A549 treated with GW870086 at 1 μM for 4 hours (cell line): ENCODE measurements at places on chromosomes 13 and 19. TPM values are rescaled to one million over a fixed set of nuclear protein-coding genes. Genes with fewer than 3 reads are reported as not detected.

Gene ZNF837
- total RNA-seq = 0.98 to 1.5 TPM (median 1.4 TPM) in 5 replicates

Gene ZNF626
- not detected in 5 replicates for total RNA-seq

Gene ZNF534
- total RNA-seq = not detected in 5 replicates

Gene ZNF541
- not detected in 5 replicates for total RNA-seq

Gene KCTD12
- 1.2 to 2.0 TPM (median 1.7 TPM) in 5 replicates for total RNA-seq

Gene UHRF1
- total RNA-seq = 39.2 to 48.7 TPM (median 43.0 TPM) in 5 replicates

Gene ZNF677
- not detected in 5 replicates for total RNA-seq

Gene KLK15
- not detected in 5 replicates for total RNA-seq

Gene B3GLCT
- total RNA-seq = 4.2 to 5.5 TPM (median 4.8 TPM) in 5 replicates

Gene APBA3
- total RNA-seq = 8.6 to 13.1 TPM (median 12.1 TPM) in 5 replicates

Gene MCEMP1
- not detected in 5 replicates for total RNA-seq

Gene FBXL3
- 13.4 to 18.4 TPM (median 17.3 TPM) in 5 replicates for total RNA-seq

Gene ZNF177
- 0.22 to 0.64 TPM (median 0.59 TPM) in 5 replicates for total RNA-seq

Gene UFM1
- 22.4 to 32.7 TPM (median 28.2 TPM) in 5 replicates for total RNA-seq

Gene ZNF324
- 7.6 to 9.7 TPM (median 9.1 TPM) in 5 replicates for total RNA-seq

Gene USHBP1
- not detected in 5 replicates for total RNA-seq

Gene VN1R2
- total RNA-seq = not detected in 5 replicates

Gene KANK3
- total RNA-seq = 3.7 to 6.7 TPM (median 4.6 TPM) in 5 replicates

Gene PRKCSH
- 242 to 262 TPM (median 254 TPM) in 5 replicates for total RNA-seq

Gene ATP8B3
- total RNA-seq = 1.9 to 3.6 TPM (median 3.0 TPM) in 5 replicates

Gene HS6ST3
- not detected in 5 replicates for total RNA-seq

Gene ANKRD10
- total RNA-seq = 37.7 to 54.8 TPM (median 45.1 TPM) in 5 replicates

Gene LAMP1
- total RNA-seq = 74.6 to 92.2 TPM (median 90.3 TPM) in 5 replicates

Gene ZNF600
- total RNA-seq = 0.05 to 0.16 TPM (median 0.08 TPM) in 4 of 5 replicates, not detected in the other

Gene STAP2
- not detected in 5 replicates for total RNA-seq

Gene NHLRC3
- total RNA-seq = 3.4 to 6.2 TPM (median 5.6 TPM) in 5 replicates

Gene PSG3
- total RNA-seq = 0.07 to 0.20 TPM (median 0.15 TPM) in 4 of 5 replicates, not detected in the other

Gene ZNF606
- 1.3 to 3.4 TPM (median 2.5 TPM) in 5 replicates for total RNA-seq

Gene VSTM2B
- not detected in 5 replicates for total RNA-seq

Gene SHC2
- 0.80 to 1.3 TPM (median 1.00 TPM) in 5 replicates for total RNA-seq
